HTR-8/SVneo (cell line): ENCODE measurements at places on chromosomes 16 and 17.

GRCh38 chr17:44122816-44123355 is 555 bp downstream of the HDAC5 start:
- DNase-seq = no peak

- DNase-seq = no peak
Observed at GRCh38 chr17:58539698-58540097, 25.3 kb upstream of the MTMR4 start.

DNA sequence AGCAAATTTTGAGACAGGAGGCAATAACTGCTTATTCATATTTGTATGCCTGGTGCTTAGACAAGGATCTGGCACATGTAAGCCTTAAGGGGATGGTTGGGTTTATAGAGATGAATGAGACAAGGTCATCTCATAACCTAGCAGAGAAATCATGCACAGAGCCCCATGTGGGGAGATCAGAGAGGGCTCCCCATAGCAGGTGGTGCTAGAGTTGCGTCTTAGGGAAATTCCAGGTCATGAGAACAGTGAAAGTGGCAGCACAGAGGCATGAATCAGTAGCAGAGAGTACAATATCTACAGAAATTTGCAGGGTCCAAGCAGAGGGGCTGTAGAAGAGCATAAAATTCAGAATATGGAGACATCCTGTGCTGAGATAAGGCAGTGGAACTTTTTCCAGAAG is 57.3 kb downstream of the SLC6A2 start:
- no peak for DNase-seq

- no peak for DNase-seq
Observed at GRCh38 chr16:89413811-89414585, 76.4 kb downstream of the ANKRD11 start.

GRCh38 chr17:43574348-43574747 is 28.2 kb upstream of the ETV4 start:
- DNase-seq = no peak
